ENCODE measurements at places on chromosomes 7 and 10. TPM values are rescaled to one million over a fixed set of nuclear protein-coding genes. Genes with fewer than 3 reads are reported as not detected.

- no peak overlapping the region for H3K27ac ChIP-seq
- H3K4me1 ChIP-seq, result peaks cover 28% of the 10 kb centered on the region
- no peak for DNase-seq
- H3K4me3 ChIP-seq, result no peak overlapping the region
- H3K36me3 ChIP-seq, result no peaks in the 10 kb centered on the region
Observed at GRCh38 chr10:94409021-94409657, 6.8 kb downstream of the TBC1D12 start.

Gene TBC1D12
- 11.1 TPM for total RNA-seq

Gene HDAC9
- 52.4 TPM for total RNA-seq

- H3K36me3 ChIP-seq, result no peaks in the 10 kb centered on the region
- no peaks in the 10 kb centered on the region for H3K27me3 ChIP-seq
- H3K4me3 ChIP-seq, result no peak overlapping the region
- no peak overlapping the region for H3K27ac ChIP-seq
- no peak for DNase-seq
Observed at GRCh38 chr7:157628456-157628855, 291.7 kb downstream of the DNAJB6 start.

DNA sequence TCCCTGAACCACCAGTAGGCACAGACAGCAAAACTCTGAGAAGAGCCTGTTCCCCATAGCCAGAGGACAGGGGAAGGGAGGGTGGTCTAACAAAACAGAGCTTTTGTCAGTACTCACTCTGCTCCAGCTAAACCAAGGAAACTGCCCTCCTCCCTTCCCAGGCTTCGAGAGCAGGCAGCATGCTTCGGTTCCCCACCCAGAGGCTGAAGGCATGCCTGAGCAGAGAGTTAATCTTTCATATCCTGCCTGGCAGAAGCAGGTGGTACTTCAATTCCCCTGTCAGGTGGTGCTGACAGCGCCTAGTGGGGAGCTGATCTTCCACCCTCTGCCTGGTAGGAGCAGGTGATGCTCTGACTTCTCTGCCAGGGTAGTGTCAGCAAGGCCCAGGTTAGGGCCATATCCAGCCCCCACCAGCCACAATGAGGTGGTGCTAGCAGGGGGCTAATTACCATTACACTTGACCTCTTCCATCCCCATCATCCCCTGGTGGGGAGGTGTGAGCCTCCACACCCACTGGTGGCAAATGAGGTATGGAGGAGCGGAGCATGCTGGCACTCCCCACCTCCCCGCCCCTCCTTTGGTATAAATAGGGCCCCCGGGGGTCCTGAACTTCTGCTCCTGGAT is 35.1 kb downstream of the SDK1 start:
- DNase-seq, result no peak
- H3K4me3 ChIP-seq, result no peak overlapping the region
- no peaks in the 10 kb centered on the region for H3K36me3 ChIP-seq
- H3K27me3 ChIP-seq, result peaks cover 3% of the 10 kb centered on the region

- no peaks in the 10 kb centered on the region for H3K27me3 ChIP-seq
- H3K4me1 ChIP-seq, result peaks cover 3% of the 10 kb centered on the region
- no peak for DNase-seq
- H3K36me3 ChIP-seq, result no peaks in the 10 kb centered on the region
- H3K4me3 ChIP-seq, result no peak overlapping the region
- H3K27ac ChIP-seq, result no peak overlapping the region
Observed at GRCh38 chr7:19915596-19915995, 142.2 kb upstream of the TMEM196 start.

Gene MPP7
- total RNA-seq, result 36.8 TPM

Gene EXOC6
- 24.9 TPM for total RNA-seq

DNA sequence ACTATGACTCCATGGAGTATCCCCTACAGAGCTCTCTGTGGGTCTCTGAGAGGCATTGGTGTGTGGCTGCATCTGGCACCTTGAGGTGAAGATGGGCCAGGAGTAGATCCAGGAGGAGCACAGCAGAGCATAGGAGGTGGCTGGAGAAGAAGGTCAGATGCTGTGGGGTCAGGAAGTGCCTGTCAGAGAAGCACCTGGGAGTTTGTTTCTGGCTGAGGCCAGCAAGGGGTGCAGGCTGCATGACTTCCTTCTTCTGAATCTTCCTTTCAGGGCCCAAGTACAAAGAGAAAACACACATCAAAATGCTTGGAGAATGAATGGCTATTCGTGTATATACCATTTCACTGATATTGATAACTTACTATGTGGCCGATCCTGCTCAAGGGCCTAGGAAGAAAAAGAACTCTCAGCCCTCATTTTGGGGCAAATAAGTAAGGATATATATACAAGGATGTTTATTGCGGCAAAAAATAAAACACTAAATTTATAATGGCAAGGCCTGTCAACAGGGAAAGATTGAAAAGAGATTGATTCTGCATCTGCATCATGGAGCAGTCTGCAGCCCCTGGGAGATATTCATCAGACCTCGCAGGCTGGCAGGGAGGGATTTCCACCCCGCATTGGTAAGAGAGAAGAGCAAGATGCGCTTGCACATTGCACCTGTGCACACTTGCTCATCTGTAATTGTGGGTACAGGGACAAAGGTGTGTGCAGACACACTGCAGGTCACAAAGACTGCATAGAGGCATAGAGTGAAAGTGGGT is 39.2 kb downstream of the PTPRE start:
- H3K27me3 ChIP-seq, result no peaks in the 10 kb centered on the region
- peaks cover 17% of the 10 kb centered on the region for H3K4me1 ChIP-seq
- no peak for DNase-seq
- H3K27ac ChIP-seq, result no peak overlapping the region
- H3K4me3 ChIP-seq, result no peak overlapping the region

Gene FAM25C
- not detected for total RNA-seq

Gene CARD11
- 5.8 TPM for total RNA-seq

DNA sequence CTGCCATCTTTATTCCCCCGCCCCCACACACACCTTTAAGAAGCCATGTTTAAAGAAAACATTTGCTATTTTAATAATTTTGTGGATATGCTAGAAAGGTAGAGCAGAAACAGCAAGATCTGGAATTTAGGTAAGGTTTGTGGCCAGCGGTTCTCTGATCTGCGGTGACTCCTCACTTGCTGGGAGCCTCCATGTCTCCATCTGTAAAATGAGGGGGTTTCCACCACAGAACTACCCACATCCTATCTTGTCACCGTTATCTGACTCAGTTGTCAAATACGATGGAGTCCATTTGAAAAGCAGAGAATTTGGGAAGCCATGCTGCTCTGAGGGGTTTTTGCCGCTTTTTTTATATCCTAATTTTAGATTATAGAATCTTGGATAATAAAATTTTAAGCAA is 23.3 kb downstream of the MACC1 start:
- no peaks in the 10 kb centered on the region for H3K27me3 ChIP-seq
- no peak for DNase-seq
- no peak overlapping the region for H3K4me3 ChIP-seq
- no peaks in the 10 kb centered on the region for H3K4me1 ChIP-seq
- H3K36me3 ChIP-seq, result no peaks in the 10 kb centered on the region
- peak overlapping the region; percentile 17 for H3K27ac ChIP-seq

Gene SMKR1
- not detected for total RNA-seq

Gene HSPB1
- total RNA-seq, result 494 TPM

- H3K4me3 ChIP-seq, result peak overlapping the region; percentile 58
- H3K4me1 ChIP-seq, result peaks cover 87% of the 10 kb centered on the region
- peak; percentile 57 for DNase-seq
- H3K36me3 ChIP-seq, result no peaks in the 10 kb centered on the region
Observed at GRCh38 chr10:79244068-79244442, 103.2 kb upstream of the PPIF start.

DNA sequence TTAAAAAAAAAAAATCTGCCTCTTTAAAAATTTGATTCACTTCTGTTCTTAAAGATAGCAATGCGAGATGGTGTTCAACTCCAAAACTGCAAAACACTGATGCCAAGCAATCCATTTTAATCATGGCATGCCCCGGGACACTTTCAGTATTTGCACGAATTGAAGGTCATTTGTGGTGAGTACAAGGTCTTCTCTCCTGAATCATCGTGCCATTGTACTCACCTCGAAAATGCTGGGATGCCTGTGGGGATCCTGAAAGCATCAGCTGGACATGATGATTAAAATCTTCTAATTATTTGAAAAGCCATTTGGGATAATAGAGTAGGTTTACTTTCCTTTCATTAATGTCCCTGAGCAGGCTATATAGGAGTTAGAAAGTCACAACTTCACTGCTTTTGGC is 125.1 kb upstream of the NRP1 start:
- H3K27me3 ChIP-seq, result no peaks in the 10 kb centered on the region
- peaks cover 8% of the 10 kb centered on the region for H3K4me1 ChIP-seq
- H3K36me3 ChIP-seq, result no peaks in the 10 kb centered on the region
- no peak overlapping the region for H3K27ac ChIP-seq
- no peak overlapping the region for H3K4me3 ChIP-seq
- no peak for DNase-seq

DNA sequence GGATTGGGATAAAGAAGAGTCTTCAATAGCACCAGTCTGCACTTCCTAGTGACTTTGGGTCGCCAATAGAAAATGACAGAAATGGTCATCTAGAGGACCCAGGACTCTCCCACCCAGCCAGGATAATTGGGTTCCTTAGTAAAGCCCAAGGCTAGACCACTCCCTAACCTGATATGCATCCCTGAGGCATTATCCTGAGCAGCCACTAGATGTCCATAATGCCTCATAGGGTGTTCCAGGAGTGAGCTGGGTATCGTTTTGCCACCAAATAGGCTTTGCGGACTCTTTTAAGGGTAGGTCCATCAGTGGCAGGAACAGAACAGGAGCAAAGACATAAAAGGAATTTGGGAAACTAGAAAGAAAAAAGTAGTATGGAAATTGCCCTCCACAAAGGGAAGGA is 4.5 kb upstream of the LRRC4 start:
- H3K4me3 ChIP-seq, result no peak overlapping the region
- H3K27ac ChIP-seq, result no peak overlapping the region
- peaks cover 6% of the 10 kb centered on the region for H3K4me1 ChIP-seq

Gene TMEM26
- 0.46 TPM for total RNA-seq

GRCh38 chr7:121323515-121324302 is 5.1 kb upstream of the WNT16 start:
- no peak overlapping the region for H3K27ac ChIP-seq
- peaks cover 23% of the 10 kb centered on the region for H3K27me3 ChIP-seq
- H3K4me3 ChIP-seq, result no peak overlapping the region
- H3K36me3 ChIP-seq, result no peaks in the 10 kb centered on the region

DNA sequence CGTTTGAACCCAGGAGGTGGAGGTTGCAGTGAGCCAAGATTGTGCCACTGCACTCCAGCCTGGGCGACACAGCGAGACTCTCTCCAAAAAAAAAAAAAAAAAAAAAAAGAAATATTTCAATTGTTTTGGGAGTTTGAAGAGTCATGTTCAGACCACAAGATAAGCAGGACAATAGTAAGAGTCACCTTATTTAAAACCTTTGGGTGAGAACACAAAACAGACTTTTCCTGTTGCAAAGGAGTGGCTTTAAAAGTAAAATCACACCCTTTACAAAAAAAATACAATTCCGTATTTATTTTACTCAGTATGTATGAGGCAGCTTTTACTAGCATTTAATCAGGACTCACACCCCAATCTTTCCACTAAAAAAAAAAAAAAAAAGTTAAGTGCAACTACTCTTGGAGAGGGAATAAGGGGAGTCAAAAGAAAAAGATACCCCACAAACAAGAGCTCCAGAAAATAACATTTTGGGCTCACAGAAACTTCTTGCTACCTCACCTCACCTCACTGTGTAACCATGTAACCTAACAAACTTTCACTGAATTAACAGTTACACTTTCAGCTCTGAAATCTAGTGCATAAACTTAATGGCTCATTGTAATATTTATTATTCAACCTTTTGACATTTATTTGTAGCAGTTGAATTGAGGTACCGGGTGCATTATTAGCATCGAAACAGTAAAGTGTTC is 11.2 kb downstream of the SKIDA1 start:
- peaks cover 18% of the 10 kb centered on the region for H3K4me1 ChIP-seq
- H3K4me3 ChIP-seq, result peak overlapping the region; percentile 43
- H3K36me3 ChIP-seq, result no peaks in the 10 kb centered on the region
- peaks cover 61% of the 10 kb centered on the region for H3K27me3 ChIP-seq
- H3K27ac ChIP-seq, result no peak overlapping the region

Gene TRPV6
- 0.38 TPM for total RNA-seq

DNA sequence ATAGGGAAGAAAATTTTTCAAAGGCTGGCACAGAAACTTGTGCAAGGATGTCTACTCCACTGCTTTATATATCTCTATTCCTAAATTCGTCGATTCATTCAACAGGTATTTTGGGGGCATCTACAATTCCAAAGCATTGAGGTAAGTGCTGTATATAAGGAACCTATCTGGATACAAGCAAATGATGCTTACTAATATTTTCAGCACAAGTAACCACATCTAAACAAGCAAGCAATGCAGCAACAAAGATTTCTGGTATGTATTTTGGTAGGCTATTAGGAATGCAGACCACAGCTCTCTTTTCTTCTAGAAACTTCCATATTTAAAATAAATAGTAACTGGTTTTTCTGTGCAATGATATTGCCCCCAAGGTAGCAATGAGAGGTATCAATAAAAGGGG is 183.9 kb downstream of the SGMS1 start:
- DNase-seq, result no peak
- no peak overlapping the region for H3K4me3 ChIP-seq
- H3K27me3 ChIP-seq, result no peaks in the 10 kb centered on the region

- H3K27me3 ChIP-seq, result no peaks in the 10 kb centered on the region
- H3K27ac ChIP-seq, result no peak overlapping the region
- no peak overlapping the region for H3K4me3 ChIP-seq
Observed at GRCh38 chr10:104922810-104923209, 281.7 kb downstream of the SORCS3 start.

GRCh38 chr7:76423666-76424412 is 911 bp upstream of the ZP3 start:
- no peaks in the 10 kb centered on the region for H3K36me3 ChIP-seq
- DNase-seq, result no peak
- H3K4me3 ChIP-seq, result no peak overlapping the region
- H3K27ac ChIP-seq, result no peak overlapping the region

Gene PILRA
- 36.9 TPM for total RNA-seq

DNA sequence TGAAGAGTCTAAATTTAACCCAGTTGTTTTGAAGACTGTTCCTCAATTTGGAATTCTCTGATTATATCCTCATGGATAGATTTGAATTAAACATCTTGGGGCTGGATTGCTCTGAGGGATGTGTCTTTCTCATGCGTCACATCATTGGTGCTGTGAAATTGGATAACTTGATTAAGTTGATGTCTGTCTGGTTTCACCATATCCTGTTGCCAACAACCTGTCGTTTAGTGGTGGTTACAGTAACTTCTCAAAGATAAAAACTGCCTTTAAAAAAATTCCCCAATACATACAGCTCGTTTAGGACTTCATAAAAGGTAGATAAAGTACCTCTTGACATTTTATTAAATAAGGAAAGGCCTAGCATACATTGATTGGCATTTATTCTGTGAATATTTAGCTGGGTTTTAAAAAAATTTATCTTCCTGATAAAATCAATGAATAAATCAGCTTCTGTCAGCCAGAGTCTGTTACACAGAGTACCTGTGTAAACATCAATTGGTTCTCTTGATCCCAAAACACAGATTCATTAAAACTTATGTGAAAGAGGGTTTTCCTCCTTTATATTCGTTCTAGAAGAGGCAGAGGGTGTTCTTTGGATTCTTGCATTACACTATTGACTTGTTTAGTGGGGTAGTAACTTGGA is 10.5 kb downstream of the CRCP start:
- H3K4me3 ChIP-seq, result no peak overlapping the region
- no peak for DNase-seq
- peak overlapping the region; percentile 2 for H3K27ac ChIP-seq
- no peaks in the 10 kb centered on the region for H3K27me3 ChIP-seq
- peaks cover 6% of the 10 kb centered on the region for H3K36me3 ChIP-seq

Measured in upper lobe of right lung (tissue), 1 donor.